Occipital lobe (tissue), 3 donors: ENCODE measurements at places on chromosomes 11 and 22. TPM values are rescaled to one million over a fixed set of nuclear protein-coding genes. Genes with fewer than 3 reads are reported as not detected.

- DNase-seq, result no peak
Observed at GRCh38 chr22:24592058-24592850, 619 bp downstream of the LRRC75B start.

DNA sequence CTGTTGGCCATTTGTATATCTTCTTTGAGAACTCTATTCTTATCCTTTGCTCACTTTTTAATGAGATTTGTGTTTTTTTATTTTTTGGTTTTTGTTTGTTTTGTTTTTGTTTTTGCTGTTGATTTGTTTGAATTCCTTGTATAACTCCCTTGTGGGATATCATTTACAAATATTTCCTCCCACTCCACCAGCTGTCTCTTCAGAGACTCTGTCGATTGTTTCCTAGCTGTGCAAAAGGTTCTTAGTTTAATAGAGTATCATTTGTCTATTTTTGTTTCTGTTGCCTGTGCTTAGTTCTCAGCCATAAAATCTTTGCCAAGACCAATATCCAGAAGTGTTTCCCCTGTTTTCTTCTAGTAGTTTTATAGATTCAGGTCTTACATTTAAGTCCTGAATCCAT, 82.4 kb downstream of the ARHGAP32 start:
- no peak for DNase-seq

GRCh38 chr11:32562839-32563599, 20.6 kb upstream of the EIF3M start:
- DNase-seq, result no peak

The MRGPRX4 gene
- total RNA-seq, result not detected

The AGBL2 gene
- total RNA-seq, result 0.78 TPM

The CCDC73 gene
- total RNA-seq, result not detected

The APOBEC3H gene
- not detected for total RNA-seq
